ENCODE measurements at places on chromosomes 3 and 15.

- DNase-seq, result no peak
Observed at GRCh38 chr3:46098319-46098761, 71.1 kb upstream of the XCR1 start.

DNA sequence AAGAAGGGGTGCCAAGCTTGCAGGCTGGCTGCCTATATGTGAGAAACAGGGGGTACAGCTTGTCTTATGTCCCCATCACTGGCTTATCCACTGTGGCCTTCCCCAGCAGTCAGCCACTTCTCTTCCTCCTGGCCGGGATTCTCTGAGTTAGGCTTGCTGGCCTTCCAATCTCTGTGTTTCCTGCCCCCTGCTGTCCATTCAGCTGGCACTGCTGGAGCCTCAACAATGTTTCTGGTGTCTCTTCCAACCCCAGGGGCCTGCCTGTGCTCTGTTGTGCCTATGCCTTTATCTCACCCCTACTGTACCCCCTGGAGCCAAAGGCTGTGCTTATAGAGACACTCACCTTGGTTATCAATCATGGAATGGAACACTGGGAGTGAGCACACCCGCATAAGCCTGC lies 36.5 kb downstream of the ANAPC13 start:
- no peak for DNase-seq

DNA sequence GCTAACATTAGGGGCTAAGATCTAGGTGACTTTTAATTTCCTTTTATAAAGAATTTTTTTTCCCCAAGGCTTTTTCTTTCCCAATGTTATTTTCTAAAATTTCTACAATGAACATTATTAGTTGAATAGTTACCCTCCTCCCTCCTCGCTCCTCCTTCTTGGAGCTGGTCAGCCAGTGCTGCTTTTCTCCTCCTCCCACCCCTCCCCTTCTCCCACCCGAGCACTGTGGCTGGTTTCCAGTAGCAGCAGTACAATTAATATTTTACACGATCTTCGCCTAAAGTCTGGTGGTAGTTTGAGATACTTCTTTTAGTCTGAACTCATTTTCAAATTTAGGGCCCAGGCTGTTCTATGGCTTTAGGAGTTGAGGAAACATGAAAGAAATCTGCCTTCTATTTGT lies 41.6 kb downstream of the EEFSEC start:
- no peak for DNase-seq

DNA sequence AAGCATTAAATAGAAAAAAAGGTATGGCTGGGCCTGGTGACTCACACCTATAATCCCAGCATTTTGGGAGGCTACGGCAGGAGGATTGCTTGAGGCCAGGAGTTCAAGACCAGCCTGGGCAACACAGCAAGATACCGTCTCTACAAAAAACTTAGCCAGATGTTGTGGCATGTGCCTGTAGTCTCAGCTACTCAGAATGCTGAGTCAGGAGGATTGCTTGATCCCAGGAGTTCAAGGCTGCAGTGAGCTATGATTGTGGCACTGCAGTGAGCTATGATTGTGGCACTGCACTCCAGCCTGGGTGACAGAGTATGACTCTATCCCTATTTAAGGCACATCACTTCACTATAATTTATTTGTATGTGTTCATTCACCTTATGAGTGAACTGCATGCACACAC lies 54.3 kb downstream of the SLC4A7 start:
- no peak for DNase-seq

DNA sequence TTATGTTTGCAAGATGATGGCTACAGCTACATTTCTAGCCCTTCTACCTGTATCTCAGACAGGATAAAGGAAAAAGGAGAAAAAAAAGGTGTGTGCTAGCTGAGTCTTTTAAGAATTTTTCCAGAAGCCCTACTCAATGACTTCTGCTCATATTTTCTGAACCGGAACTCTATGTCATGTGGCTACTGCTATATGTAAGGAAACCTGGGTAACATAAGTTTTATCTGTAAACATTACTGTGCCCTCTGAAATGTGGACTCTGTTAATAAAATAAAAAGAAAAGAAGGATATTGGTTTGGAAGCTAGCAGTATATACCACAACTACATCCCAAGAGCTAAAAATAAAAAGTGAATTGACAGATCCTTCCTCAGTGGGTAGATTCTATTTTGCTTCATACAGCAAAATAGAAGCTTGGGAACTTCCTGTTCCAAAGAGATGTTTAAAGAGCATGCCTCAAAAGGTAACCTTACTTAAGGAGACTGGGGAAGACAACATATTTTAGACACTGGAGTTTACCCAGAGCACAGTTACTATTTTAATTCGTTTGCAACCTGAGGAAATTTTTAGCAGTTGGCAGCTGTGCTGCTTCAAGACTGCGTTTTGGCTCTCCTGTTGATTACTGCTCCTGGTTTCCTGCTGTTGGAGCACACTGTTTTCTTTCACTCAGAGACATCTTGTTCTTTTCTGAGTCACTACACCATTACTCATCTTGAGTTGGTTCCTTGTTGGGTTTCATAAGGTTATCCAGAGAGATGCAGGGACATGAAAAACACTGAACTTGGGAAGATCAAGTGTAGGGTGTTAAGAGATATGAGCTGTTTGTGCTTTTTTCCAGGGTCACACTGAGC lies 280.7 kb downstream of the NFKBIZ start:
- no peak for DNase-seq

GRCh38 chr3:171320750-171321558 lies 139.3 kb downstream of the TNIK start:
- DNase-seq, result peak; percentile 10

DNA sequence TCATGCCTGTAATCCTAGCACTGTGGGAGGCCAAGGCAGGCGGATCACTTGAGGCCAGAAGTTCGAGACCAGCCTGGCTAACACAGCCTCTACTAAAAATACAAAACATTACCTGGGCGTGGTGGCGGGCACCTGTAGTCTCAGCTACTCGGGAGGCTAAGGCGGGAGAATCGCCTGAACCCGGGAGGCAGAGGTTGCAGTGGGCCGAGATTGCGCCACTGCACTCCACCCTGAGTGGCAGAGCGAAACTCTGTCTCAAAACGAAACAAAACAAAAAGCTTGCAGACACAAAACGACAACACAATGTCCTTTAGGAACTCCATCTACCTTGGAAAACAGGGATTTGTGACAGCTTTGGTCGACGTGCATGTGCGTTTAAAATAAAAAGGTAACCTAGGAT lies 716 bp upstream of the KLHL24 start:
- DNase-seq, result no peak

DNA sequence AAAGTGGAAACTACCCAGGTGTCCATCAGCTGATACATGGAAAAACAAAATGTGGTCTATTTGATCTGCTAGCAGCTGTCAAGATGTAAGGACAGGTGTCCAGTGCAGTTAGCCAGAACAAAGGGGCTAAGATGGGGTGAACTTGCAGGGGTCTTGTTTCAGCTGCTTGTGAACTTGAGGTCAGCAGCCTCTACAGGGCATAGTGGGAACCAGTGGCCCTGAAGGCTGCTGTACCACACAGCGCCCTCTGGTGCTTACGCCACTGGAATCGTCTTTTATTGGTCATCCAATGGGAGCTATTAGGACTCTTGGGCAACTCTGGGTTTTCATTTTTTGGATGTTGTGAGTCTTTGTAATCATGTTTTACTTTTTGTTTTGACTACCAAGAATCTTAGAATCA lies 62.2 kb upstream of the CTSH start:
- DNase-seq, result peak; percentile 61

- DNase-seq, result no peak
Observed at GRCh38 chr3:134194247-134194646, 56.4 kb downstream of the RYK start.

DNA sequence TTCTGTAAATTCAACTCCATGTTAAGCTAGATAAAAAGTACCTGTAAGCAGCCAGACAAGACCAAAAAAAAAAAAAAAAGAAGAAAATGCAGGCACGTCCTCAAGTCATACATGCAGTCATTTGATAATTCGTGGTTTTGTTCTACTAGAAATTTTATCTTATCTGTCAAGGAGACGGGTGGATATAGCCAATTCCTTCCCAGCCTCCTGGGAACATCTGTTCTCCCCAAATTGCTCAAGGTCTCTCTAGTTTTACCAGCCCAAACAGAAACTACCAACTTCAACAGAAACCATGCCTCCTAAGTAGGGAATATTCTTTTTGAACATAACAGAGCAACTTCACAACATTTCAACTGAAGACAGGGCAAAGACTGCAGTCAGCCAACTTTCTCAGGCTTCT lies 19.5 kb downstream of the RYK start:
- no peak for DNase-seq

- no peak for DNase-seq
Observed at GRCh38 chr3:193938613-193939012, 197.3 kb upstream of the HES1 start.

DNA sequence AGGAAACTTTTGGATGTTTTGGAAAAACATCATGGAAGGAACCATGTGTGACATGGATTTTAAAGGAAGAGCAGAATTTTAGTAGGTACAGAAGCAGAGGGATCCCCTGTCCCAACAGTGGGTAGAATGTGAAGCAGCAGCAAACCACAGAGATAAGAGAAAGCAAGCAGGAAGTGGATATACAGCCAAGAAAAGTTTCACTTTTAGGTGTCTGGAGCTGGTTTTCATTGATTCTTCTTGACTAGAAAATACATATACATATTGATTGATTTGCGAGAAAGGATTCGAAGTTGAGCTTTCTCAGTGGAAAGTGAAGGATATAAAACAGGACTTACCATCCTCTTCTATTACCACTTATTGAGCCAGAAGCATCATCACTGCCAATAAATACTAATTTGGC lies 133.5 kb downstream of the KCNMB2 start:
- DNase-seq, result no peak

All from neural crest cell (in vitro differentiated cells).